ENCODE measurements at places on chromosomes 11 and 22.

GRCh38 chr11:81570669-81571068 lies 1163.0 kb downstream of the FAM181B start:
- no peak for DNase-seq

- no peak for DNase-seq
These were observed 51.4 kb upstream of the RASD2 start for GRCh38 chr22:35489239-35489638.

- DNase-seq, result no peak
These were observed 471.2 kb downstream of the BRD1 start for GRCh38 chr22:49356428-49356827.

DNA sequence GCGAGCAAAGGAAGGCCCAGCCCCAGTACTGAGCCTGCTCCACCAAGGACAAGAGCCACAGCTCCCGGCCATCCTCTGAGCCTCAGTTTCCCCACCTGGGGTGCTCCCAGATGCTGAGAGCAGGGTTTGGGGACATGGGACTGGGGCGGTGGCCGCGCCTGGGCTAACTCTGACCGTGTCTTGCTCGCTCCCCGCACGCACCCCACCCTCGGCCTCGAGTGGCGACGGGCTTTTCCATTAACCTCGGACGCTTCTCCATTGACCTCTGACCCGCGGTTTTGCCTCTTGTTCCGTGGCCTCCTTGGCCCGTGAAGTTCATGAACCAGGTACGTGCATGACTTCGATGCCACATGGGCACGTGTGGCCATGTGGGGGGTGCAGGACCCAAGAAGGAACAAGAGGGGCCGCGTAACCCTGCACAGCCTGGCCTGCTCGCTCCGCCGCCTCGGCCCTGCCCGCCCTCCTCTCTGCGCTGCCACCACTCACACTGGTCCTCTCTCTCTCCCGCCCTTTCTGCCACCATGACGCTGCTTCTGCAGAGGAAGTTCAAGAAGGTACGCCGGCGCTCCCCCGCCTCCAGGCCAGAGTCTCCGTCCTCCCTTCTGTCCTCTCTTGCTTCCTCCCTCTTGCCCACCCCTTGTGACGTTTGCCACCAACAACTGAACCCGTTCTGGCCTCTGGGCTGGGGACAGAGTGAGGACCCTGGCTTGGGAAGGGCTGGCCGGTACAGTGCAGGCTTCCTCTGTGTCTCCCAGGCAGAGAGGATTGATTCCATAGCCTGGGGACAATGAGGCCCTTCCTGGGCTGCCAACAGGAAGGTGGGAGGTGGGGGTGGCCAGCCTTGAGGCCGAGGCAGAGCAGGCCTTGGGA lies 6.9 kb downstream of the TNNT3 start:
- DNase-seq, result no peak

DNA sequence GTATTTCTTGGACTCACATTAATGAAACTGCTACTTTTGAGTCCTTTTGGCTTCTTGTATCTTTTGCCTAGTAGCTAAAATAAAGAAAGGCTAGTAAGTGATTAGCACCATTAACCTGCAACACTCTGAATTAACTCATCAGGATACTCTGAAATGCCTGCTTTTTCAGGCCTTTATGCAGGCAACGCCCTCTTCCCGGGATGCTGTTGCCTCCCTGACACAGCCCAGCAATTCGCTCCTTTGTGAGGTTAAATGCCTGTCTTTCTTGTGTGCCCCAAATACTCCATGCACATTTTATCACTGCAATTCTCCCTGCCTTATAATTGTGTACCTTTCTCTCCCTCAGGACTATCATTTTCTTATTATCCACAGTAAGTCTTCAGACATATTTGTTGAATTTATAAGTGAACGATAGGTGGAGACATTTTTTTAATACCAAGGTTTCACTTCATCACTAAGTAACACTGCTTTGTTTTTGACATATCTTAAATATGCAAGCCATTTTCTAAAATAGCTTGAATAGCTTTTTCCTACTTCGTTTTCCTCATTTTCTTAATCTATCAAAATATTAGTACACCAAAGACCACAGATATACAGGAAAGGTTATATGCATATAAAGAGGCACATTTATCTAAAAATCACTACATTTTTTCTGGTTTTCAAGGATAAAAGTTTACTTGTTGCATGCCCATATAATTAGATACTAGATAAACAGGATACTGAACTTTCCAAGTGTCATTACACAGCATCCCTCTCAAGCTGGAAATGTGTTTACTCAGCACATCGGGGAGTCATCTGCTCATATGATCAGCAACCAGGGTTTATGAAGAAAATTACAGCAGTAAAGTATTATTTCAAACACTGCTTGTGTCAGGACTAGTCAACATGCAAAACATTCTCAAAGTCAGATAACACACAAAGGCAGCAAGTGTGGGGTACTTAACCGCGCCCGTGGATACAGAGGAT lies 48.5 kb upstream of the DDI1 start:
- DNase-seq, result no peak
